ENCODE measurements at places on chromosomes 7 and 10.
A peak's percentile ranks its signal among the peaks of the same experiment; 100 is the strongest.

- DNase-seq = no peak
These were observed 1.6 kb downstream of the SKAP2 start for GRCh38 chr7:26862834-26863233.

DNA sequence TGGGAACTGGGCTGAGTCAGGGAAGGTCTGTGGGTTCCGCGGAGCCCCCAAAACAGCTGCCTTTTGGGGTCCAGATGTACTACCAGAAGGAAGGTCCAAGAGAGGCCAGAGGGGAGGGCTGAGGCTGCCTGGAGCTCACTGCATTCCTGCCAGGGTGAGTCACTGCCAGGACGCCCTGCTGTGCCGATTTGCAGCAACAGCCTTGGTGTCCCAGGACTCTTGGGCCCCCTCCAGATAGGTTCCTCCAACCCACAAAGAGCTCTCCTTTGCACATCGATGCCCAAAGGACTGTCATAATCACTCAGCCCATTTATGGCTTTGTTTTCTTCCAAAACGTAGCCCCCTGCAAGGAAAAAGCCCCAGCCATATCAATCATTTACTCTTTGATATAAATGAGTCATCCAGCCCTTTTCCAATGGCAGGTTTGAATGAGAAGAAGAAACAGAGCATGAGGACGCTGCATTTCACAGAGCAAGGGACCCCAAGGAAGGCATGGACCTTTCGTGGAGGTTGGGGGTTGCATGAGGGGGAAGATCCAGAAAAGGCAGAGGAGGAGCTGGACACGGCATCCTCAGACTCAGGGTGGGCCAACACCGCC lies 32.2 kb upstream of the COL13A1 start:
- peak; percentile 90 for DNase-seq

- no peak for DNase-seq
These were observed 30.9 kb upstream of the LMTK2 start for GRCh38 chr7:98075801-98076200.

DNA sequence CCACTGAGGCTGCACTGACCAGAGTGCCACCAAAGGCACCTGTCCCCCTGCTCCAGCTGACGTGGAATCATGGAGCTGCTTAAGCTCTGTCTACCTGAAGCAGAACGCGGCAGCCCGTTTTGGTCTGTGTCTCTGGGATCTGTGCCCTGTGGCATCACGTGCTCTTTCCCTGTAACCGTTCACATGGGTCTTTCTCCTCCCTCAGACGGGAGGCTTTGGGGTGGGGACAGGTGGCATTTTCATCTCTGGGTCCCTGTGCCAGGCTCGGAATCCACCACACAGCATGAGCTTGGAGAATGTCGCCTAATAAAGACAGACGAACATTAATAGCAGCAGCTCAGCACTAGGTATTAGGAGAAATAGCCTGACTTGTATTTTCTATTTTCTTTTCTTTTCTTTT lies 1.6 kb upstream of the ADAP1 start:
- no peak for DNase-seq

- DNase-seq = no peak
These were observed 287.8 kb upstream of the IGFBP3 start for GRCh38 chr7:46208635-46209525.

DNA sequence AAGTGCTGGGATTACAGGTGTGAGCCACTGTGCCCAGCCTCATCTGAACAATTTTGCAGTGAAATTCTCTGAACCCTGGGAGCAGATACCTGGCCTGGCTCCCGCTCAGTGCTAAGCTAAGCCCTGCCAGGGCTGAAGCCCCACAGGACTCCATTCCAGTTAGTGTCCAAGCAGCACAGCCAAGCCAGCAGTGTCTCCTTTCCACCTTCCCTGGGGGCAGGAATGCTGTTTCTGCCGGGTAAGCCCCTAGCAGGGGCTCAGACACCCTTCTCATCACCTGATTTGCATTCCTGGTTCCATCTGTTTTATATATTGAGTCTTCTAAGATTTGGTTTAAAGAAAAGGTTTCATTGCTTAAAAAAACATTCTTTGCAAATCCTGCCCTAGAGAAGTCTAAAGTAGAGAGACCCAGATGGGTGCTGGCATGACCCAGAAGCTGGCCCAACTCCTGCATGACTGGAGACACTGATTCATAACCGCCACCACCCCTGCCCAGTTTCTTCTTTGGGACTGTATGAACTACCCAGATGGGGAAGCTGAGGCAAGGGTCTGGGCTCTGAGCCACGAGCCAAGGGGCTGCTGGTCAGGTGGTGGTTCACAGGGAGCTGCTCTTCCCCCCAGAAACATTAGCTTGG lies 14.0 kb downstream of the SLC13A4 start:
- peak; percentile 24 for DNase-seq

DNA sequence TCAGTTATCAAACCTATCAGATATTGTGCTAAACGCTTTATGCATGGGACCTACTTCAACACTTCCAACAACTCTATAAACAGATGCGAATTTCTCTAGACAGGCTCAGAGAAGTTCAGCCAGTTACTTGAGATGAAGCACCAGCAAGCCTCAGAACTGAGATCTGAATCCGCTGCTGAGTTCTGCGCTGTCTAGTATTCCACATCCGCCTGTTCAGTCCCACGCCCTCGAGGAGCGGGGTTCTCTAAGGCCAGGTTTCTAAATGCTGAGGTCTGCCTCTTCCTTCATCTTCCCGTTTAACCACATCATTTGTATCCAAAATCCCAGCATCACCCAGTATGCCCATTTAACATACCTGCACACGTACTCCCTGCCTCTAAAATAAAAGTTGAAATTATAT lies 297.8 kb upstream of the ZNF32 start:
- DNase-seq = no peak

GRCh38 chr7:143975617-143976016 lies 21.0 kb downstream of the OR2F1 start:
- DNase-seq = peak; percentile 55

- DNase-seq = peak; percentile 91
These were observed 18.5 kb upstream of the TNS3 start for GRCh38 chr7:47600199-47601118.

- DNase-seq = no peak
These were observed 18.6 kb downstream of the MICALL2 start for GRCh38 chr7:1440620-1441019.

DNA sequence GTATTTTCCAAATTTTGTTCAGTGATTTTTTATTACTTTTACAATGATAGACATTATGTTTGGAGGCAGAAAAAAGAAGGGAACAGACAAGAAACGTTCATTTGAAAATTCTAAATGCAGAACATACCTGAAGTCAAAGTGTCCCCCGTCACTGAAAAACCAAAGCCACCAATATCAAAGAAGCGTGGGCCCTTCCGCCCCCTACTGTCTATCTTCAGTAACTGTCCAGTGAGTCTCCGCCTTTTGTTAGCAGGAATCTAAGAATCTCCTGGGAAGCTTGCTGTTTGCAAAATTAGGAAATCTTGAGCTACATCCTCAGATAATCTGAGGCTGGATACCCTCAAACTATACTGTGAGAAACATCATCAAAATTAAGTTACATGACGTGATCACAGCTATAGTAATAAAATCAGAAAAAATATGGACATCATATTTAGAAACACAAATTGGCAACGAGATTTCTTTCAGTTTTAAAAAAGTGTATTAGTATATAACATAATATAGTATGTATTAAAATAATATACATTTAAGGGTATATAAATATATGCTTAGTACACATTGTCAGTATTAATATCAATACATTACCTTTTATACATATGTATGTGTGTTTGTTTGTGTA lies 169.3 kb upstream of the AKR1E2 start:
- peak; percentile 77 for DNase-seq

- peak; percentile 36 for DNase-seq
These were observed 2.8 kb downstream of the COPS6 start for GRCh38 chr7:100091411-100092181.

- DNase-seq = no peak
These were observed 112.5 kb upstream of the IGFBP3 start for GRCh38 chr7:46033592-46033991.

DNA sequence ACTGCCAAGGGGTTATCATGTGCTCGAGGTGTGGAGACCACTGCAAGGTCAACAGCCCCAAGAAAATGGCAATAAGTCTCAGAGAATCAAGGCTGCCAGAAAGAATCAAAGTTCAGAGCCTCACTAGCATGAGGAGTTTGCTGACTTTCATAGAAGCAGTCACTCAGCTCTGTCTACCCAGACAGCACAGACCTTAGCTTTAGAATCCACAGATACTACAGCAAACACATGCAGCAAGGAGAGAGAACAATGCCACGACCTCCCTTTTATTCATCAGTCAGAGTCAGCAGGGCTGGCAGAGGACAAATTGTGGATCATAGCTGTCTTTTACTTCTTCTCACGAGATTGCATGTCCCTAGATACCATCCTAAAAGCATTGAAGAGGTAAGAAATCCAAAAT lies 121.3 kb downstream of the MBL2 start:
- no peak for DNase-seq

DNA sequence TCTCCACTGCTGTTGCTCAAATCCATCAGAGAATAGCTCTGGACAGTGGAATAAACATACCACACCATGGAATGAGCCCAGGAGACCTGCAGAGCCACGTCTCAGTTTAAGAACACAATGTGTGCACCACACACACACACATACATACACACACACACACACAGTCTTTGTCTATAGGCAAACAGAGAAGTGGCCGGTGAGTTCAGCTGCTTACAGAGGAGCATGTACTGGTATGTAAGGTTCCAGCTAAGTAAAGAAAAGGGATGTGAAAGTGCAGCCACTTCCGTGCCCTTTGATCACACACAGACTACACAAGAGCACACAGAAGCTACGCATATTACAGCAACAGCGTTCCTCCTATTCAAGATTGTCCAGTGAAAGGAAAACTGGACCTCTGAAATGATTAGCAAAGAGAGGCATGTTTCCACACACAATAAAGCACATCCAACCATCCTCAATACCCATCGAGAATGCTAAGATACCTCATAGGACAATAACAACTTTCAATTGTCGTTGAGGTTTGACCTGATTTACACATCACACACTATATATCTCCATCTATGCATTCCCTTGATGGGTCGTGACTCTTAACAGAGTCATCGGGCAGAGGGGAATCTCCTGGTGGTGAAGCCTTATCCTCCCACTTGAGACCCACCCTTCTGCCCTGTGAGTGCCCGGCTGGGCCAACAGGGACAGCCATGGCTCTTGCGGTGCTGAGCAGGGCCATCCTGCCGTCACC lies 23.6 kb downstream of the SLC35B4 start:
- no peak for DNase-seq

- DNase-seq = no peak
These were observed 13.9 kb upstream of the DNAJC1 start for GRCh38 chr10:22017283-22018020.

DNA sequence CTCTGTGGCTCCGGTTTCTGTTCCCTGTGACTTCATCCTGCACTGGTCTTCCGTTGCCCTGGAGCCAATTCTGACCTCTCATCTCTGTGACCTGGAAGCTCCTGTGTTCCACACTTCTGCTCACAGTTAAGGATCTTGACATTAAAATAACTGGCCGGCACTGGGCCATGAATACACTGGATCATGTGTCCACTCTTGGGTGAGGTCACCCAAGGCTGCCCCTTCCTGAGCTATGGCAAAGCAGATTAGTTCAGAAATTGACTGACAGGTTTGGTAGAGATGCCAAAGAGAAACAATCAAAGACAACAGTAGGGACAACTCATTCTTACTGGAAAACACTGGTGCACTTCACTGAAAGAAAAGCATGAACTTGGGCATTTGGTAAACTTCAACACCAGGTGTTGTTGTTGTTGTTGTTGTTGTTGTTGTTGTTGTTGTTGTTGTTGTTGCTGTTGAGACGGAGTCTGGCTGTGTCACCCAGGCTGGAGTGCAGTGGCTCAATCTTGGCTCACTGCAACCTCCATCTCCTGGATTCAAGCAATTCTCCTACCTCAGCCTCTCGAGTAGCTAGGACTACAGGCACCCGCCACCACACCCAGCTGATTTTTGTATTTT lies 36.7 kb upstream of the GRID1 start:
- no peak for DNase-seq
